Lower leg skin (tissue), 4 donors: ENCODE measurements at places on chromosomes 6 and 20. TPM values are rescaled to one million over a fixed set of nuclear protein-coding genes. Genes with fewer than 3 reads are reported as not detected.

The RBBP9 gene
- 26.1 TPM for total RNA-seq

The IPCEF1 gene
- total RNA-seq = 0.69 TPM

The FBXO30 gene
- 4.0 TPM for total RNA-seq

The SLC22A16 gene
- total RNA-seq = not detected

The NMBR gene
- not detected for total RNA-seq

The XRN2 gene
- 37.3 TPM for total RNA-seq

DNA sequence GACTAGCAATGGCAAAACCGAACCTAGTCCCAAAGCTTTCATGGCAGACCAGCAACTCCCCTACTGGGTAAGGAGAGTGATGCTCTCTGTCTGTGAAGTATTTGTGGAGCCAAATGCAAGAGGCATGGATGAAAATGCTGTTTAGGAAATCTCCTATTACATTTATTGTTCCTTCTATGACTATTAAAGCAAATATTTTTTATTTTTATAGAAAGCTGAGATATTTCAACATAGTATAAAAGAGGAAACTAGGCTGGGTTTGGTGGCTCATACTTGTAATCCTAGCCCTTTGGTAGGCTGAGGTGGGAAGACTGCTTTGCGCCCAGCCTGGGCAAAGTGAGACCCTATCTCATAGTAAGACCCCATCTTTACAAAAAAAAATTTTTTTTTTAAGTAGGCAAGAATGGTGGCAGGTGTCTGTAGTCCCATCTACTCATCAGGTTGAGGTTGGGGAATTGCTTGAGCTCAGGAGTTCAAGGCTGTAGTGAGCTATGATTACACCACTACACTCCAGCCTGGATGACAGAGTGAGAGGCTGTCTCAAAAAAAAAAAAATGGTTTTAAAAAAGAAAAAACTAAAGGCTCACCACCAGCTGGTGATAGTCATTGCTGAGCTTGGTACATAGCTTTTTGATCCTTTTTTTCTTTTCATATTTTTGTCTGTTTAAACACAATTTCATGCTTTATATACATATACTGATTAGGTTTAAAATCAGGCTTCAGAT lies 11.3 kb downstream of the KDM1B start:
- no peak for DNase-seq

DNA sequence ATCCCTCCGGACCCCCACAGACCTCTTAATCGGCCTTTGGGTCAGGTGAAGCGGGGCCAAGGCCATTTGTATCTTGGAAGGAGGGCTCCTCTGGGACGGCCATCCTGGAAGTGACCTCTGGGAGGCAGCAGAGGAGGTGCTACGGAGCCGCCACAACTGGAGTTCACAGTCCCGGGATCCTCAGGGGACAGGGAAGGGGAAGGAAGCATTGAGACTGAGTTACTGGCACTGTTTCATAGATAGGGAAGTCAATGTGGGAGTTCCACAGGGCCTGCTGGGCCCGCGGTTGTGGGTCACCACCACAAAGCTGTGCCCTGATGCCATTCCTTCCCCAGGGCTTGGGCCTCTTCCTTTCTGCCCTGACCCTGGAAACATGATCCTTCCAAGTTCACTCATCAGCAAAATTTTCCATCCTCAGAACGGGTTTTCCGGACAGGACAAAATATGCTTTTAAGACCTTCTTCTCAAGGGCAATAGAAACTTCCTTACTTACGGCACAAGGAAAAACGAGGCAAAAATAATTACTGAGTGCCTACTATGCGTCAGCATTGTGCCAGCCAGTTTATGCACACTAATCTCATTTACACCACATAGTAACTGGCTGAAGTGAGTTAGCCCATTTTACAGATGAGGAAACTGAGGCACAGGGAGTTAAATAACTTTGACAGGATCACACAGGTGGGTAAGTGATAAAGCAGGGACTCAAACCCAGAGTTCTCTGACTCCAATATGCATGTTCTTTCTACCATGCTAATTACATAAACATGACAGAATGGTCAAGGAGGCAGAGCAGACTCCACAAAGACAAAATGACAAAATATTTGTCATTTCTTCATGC lies 143.8 kb downstream of the UNC5CL start:
- DNase-seq = no peak

- DNase-seq = peak; percentile 96
Measured at GRCh38 chr6:47083586-47084047, 41.5 kb upstream of the ADGRF1 start.

- no peak for DNase-seq
Measured at GRCh38 chr20:46816886-46817638, 77.6 kb upstream of the EYA2 start.

DNA sequence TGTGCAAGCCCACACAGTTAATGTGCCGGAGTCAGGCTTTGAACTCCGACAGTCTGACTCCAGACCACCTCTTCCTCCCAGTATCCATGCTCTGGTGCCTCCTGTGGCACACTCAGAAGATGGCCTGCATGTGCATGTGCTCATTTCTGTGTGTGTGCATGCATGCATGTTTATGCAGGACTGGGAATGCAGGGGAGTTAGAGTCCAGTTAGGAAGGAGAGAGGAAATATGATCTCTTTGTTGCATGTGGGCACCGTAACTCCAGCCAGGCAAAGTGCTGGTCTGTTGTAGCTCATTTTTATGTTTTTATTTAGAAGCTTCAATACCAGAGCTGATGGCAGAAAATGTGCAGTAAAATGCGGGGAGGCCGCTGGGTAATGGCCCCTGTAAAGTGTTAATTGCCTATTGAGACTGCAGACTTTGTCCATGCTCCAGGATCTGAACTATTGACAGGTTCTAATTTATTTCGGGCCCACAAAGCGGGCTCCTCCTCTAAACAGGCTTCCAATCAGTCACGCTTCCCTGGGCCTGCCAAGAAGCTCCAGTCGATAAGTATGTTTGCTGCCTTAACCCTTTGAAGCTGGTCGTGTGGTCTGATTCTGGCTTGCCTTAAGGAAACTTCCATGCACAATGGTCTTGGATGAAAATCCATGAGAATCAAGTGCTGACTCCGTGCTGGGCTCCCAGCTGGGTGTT lies 248.3 kb downstream of the DHX35 start:
- DNase-seq = no peak
